Activated CD4-positive, alpha-beta T cell treated with anti-CD3 and anti-CD28 coated beads, Interleukin-2, amount 50 U/mL, for 16 hours (primary cell): ENCODE measurements at places on chromosomes 4 and X.

GRCh38 chr4:172648471-172648870 lies 520.1 kb upstream of the GALNT7 start:
- no peak for DNase-seq

GRCh38 chr4:38161208-38162113 lies 201.3 kb downstream of the PTTG2 start:
- DNase-seq = no peak

GRCh38 chr4:27836523-27836922 lies 975.9 kb downstream of the STIM2 start:
- no peak for DNase-seq

DNA sequence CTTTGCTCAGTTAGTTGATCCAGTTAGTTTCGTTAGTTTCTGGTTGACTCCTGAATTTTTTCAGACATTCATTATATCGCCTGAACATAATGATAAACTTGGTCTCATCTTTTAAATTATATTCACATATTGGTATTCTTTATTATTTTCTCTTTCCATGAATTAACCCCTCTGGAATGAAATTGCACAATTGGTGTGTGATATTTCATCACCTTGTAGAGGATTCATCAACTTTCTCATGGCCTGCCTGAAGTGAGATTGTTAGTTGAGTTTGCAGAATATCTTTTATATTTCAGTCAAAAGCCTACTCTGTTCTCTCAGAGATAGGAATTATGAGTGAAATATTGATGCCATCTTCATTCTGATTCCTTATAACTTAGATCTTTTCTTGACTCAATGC lies 1160.6 kb upstream of the AGA start:
- DNase-seq = no peak

DNA sequence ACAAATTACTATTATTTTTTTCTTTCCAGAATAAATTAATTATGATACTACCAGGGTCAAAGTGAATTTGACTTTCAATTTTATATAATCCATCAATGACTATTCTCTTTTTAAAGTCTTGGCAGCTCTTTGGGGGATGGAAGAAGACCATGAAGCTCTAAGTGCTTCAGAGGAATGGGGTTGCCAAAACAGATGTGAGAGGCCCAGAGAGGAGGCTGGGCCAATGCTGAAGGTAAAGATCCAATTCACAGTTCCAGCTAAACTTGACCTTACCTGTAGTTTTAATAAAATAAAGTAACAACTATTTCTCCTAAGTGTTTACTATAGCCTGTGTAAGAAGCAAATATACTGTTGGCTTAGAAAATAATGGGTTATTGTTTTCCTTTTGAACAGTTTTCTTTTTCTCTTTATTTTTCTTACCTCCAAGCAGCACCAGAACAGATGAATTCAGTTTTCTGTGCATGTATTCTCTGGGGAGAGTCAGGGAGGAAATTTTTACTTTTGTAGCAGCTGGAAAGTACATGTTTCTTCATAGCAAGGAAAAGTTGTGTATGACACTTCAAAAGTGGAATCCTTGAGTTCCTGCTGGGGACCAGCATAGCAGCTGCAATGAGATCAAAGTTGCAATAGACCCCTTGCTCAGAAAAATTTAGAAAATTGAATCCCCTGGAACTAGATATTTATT lies 104.9 kb downstream of the CEP44 start:
- DNase-seq = no peak
